ENCODE measurements at places on chromosomes 4 and X. TPM values are rescaled to one million over a fixed set of nuclear protein-coding genes. Genes with fewer than 3 reads are reported as not detected.

The WDR17 gene
- total RNA-seq: not detected

The PABPC1L2A gene
- not detected for total RNA-seq

The DMP1 gene
- not detected for total RNA-seq

The CTSO gene
- 6.1 TPM for total RNA-seq

The TMEM35A gene
- total RNA-seq: not detected

The SH3D19 gene
- not detected for total RNA-seq

The HPSE gene
- total RNA-seq: 1.1 TPM

The ZMAT1 gene
- 15.2 TPM for total RNA-seq

The DDX53 gene
- not detected for total RNA-seq

The ARAP2 gene
- 91.0 TPM for total RNA-seq

The TLR7 gene
- total RNA-seq: 0.16 TPM

The PPBP gene
- not detected for total RNA-seq

The LETM1 gene
- 22.7 TPM for total RNA-seq

The SPOCK3 gene
- not detected for total RNA-seq

The CHRDL1 gene
- not detected for total RNA-seq

The PCDH18 gene
- total RNA-seq: not detected

The C4orf36 gene
- not detected for total RNA-seq

The ZNF185 gene
- total RNA-seq: 0.95 TPM

Measured in CD8-positive, alpha-beta T cell (primary cell).